ENCODE measurements at places on chromosomes 7 and 10. TPM values are rescaled to one million over a fixed set of nuclear protein-coding genes. Genes with fewer than 3 reads are reported as not detected.

The NCF1 gene
- total RNA-seq = 3.8 TPM

The WBP1L gene
- total RNA-seq = 31.0 TPM

The HYAL4 gene
- not detected for total RNA-seq

The ANXA8 gene
- 0.19 TPM for total RNA-seq

The HKDC1 gene
- total RNA-seq = 0.68 TPM

The PTPRN2 gene
- total RNA-seq = 4.9 TPM

The AGR2 gene
- not detected for total RNA-seq

Measured in activated naive CD8-positive, alpha-beta T cell treated with anti-CD3 and anti-CD28 coated beads, Interleukin-2, amount 10 ng/mL, durations not matched to agents 7 days and 5 days (primary cell).